ENCODE measurements at places on chromosomes 13 and 19.

DNA sequence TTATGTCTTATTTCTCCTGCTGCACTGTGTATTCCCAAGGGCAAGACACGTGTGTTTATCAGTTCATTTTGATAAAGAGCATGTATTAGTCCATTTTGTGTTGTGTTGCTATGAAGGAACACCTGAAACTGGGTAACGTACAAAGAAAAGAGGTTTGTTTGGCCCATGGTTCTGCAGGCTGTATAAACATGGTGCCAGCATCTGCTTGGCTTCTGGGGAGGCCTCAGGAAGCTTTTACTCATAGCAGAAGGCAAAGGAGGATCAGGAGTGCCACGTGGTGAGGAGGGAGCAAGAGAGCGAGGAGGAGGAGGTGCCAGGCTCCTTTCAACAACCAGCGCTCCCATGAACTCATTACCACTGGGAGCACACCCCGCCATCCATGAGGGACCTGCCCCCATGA lies 214.0 kb downstream of the UQCRFS1 start:
- ATAC-seq: no peak

DNA sequence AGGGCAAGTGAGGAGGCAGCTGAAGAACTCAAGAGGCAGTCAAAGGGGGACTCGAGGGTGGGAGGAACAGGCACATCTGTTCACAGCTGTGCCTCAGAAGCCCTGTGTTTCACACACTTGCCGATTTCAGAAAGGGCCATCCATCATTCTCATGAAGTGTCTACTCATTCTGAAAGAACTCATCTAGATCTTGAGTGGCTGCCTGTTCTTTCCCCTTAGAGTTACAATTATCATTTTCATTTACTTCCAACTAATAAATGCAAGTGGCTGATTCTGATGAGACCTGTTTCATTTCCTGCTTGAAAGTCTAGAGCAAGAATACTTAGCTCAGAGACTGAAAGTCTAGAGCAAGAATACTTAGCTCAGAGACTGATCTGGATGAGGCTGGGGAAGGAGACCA lies 1145.1 kb downstream of the UQCRFS1 start:
- ATAC-seq: no peak

DNA sequence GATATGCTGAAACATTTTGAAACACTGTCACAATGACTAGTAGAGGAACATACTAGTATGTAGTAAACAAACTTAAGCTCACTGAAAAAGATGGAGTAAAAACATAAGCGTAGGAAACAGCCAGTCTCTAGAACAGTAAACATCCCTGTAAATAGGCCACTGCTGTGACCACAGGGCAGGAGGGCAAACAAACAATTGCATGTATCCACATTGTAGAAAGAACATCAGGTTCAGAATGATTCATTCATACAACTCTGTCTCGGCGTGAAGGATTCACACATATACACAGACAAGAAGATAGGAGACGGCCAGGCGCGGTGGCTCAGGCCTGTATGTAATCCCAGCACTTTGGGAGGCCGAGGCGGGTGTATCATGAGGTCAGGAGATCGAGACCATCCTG lies 390.1 kb downstream of the IRS2 start:
- ATAC-seq: no peak

DNA sequence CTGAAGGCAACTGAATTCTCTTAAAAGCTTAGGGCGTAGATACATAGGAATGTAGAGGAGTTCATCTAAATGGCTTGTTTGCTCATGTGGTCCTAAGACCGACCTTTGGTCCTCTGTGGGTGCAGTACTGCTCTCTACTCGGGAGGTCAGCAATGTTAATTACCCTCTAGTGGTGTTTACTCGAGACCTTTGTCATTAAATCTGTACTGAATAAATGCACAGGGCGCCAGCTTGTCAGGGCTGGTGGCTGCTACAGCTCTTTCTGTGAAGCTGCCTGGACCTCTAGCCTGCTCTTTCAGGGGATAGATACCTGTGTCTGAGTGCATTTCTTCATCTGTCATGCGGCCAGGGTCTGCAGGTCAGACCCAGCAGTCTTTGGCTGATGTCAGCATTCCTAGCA lies 29.2 kb upstream of the MPHOSPH8 start:
- ATAC-seq: no peak

DNA sequence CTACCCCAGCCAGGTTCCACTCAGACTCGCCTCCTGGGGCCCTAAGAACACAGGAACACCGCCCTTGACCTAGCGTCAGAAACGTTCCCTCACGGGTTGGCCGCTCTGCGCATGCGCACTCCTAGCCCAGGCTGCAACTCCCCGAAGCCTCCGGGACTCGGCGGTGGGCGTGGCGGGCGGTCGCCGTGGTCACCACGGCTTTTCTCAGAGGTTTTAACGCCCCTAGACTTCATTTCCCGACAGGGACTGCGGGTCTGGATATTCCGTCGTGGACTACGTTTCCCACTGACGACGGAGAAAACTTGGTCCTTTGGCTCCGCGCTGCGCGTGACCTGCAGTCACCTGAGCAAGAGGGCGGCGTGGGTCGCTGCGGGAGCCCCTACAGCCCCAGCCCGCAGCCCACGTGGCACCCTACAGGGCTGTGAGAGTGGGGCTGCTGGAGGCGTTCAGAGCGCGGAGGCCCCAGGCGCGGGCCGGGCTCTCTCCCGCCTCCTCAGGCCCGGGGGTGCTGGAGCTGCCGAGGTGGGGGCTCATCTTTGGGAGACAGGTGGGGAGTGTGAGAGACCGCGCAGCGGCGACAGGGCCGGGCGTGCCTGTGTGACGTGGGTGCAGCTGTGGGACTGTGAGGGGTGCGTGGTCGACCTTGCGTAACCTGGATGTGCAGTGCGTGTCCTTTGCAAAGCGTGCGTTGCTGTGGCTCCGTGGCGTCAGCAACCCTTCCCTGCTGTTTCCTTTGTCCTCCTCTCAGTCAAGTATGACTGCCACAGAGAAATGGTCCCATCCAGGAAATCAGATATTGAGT lies 38.0 kb upstream of the ZNF573 start:
- ATAC-seq: peak; percentile 32

DNA sequence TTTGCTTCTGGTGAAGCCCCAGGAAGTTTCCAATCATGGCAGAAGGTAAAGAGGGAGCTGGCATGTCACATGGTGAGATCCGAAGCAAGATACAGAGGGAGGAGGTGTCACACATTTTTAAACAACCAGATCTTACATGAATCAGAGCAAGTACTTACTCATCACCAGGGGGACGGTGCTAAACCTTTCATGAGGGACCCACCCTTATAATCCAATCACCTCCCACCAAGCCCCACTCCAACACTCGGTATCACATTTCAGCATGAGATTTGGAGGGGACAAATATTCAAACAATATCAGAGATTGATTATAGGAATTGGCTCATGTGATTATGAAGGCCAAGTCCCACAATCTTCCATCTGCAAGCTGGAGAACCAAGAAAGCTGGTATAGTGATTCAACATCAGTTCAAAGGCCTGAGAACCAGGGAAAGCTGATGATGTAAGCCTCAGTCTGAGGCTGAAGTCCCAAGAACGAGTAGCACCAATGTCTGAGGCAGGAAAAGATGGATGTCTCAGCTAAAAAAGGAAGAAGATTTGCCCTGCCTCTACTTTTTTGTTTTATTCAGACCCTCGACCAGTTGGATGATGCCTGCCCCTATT lies 58.6 kb upstream of the WDFY2 start:
- ATAC-seq: no peak

- peak; percentile 68 for ATAC-seq
Measured at GRCh38 chr19:42401365-42402303, 11.5 kb upstream of the CNFN start.

All from SK-N-SH treated with all-trans-retinoic acid at 6 μM for 48 hours (cell line).